ENCODE measurements at places on chromosomes 11 and 22.

DNA sequence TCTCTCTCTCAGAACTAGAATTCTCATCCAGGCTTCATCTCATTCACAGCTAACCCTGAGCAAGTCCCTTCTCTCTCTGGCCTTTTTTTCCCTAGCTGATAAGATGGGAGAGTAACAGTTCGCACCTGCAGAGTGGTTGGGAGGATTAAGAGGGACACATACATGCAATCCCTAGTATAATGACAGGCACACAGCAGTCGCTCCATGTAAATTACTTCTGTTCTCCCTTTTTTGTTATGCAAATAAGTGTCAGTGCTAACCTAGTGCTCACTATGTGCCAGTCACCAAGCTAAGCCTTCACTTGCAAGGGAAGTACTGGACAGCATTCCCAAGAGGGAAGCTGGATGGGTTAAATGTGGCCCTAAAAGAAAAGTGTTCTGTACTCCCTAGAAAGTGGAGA lies 63.4 kb downstream of the TENM4 start:
- DNase-seq = no peak

DNA sequence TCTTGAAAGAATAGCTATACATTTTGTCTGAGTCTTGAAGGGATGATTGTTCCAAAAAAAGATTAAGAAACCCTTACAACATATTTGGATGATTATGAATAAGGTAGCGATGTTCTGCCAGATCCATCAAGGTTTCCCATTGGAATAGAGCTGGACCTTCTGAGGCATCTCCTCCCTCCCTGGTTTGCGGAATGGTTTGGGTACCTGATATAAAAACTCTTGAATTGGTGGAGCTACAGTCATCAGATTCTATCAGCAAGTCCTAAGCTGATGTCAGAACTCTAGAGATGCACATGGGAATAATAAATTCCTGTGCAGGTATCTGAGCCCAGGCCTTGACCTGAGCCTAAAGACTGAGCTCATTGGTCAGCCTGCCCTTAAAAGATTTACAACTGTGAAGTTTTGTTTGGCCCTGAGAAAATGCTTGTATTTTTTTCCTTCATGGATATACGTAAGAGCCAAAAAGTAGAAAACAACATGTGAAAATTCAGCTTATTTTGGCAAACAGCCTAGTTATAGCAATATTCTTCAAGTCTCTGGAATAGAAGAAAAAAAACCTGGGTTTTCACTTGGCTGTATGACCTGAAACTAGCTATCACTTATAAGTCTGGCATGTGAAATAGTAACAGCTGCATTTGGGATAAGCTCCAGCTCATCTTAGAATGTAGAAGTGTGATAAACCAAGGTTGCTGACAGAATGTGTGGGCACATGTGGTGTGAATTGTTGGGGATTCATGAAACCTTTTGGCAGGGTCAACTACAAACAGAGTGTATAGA lies 265.7 kb upstream of the CTSC start:
- DNase-seq = no peak

GRCh38 chr22:21632237-21632895 lies at the start of gene CCDC116:
TSS of gene CCDC116 (plus strand) at chr22:21632760. CDS start at chr22:21633182, 422 bp downstream.
- DNase-seq = no peak

- DNase-seq = peak; percentile 40
These were observed at the start of gene MTFP1 for GRCh38 chr22:30425616-30426387. TSS of gene MTFP1 (plus strand) at chr22:30425768. CDS start at chr22:30425880, 112 bp downstream.

DNA sequence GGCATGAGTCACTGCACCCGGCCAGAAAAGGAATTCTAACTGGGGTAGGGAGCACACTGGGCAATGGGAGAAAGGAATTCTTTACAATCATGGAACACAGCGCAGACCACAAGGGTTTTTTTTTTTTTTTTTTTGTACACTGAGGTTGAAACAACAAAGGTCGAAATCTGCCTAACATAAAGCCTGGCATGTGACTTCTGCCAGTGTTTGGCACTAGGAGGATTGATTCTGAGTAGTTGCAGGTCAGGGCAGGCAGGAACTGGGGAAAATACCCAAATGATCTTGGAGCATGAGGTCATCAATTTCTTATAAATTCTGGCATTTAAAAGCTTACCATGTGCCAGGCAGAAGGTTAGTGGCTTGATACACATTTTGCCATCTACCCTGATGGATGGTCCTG lies 202.0 kb upstream of the SNX19 start:
- no peak for DNase-seq

DNA sequence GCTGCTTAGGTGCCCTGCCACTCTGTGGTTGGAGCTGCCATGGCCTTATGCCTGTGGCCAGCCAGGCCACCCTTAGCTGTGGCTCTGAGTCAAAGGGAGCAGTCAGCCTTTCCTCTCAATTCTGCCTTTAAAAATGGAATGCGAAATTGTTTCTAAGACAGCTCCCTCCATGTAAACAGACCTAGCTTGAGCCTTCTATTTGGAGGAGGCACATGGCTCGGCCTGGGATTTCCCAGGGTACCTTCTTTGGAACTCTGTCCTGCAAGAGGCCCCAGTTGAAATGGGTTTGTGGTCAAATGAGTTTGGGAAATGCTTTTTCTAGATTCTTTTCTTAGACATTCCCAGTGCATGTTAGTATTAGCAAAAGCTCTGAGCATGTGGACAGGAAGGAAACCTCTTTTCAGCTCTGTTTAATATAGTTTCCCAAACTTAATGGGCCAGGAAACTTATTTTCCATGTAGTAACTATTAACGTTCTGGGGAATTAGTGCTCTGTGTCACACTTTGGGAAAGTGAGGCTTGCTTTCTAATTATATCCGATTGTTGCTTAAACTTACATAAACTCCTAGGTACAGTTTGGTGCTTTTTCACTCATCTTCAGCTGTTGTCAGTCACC lies 7.8 kb downstream of the PHOX2A start:
- no peak for DNase-seq

DNA sequence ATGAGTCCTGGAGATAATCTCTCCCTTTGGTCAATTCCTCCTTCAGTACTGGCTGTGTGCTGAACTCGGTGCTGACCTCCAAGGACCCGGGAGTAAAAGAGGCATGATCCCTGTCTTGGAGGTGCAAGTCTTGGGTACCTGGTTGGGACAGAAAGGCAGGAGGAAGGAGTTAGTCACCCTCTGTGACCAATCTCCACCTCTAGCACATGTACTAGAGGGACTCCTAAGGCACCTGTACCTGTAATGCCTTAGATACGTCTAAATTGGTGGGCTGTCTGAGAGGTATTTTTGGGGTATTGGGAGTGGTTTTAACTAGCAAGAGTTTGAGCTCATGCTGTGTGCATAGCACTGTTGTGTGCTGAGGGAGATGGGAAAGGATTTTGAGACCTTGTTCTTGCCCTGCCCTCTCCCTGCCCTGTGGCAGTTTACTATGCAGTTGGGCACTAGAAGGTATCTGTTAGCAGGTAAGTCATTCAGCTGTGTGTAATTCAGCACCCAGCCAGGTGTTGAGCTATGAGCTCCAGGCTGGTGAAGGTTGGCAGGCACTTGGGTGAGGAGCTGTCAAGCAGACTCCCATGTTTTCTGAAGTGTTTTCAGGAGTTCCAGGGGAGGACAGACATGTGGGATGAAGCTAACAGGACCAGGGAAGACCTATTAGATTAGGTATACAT lies 2.5 kb downstream of the PANX1 start:
- no peak for DNase-seq

Data from mucosa of gallbladder (tissue), 1 donor.